ENCODE measurements at places on chromosomes 11 and 22.

- no peak for DNase-seq
Measured at GRCh38 chr11:65170058-65170534, at the start of gene SPDYC. SPDYC (plus strand) TSS chr11:65170233; CDS start chr11:65171358, 1,125 bp downstream.

DNA sequence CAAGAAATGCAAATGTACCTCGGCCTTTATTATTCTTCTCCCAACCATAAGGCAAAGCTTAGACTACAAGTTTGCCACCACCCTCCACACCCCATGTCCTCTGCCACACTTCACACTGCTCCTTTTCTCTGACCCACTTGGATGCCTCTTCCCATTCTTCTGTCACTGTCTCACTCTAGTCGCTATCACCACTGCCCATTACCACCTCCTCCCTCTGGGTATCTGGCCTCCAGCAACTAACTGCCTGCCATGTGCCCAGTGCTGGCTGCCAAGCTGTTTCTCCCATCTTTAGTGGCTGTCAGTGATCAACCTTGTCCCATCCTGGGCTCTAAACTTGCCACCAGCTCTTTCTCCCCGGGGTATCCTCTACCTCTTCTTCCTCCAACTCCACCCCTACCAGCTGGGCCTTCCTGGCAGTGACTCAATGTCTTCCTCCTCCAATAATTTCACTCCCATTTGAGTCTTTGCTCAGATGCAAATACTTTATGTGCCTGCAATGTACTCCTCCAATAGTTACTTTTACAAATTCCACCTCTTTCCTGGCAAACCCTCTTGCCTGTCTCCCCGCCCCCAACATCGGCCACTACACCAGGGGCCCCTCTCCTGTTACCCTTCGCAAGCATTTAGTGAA lies 20.1 kb upstream of the KDM2A start:
- no peak for DNase-seq

DNA sequence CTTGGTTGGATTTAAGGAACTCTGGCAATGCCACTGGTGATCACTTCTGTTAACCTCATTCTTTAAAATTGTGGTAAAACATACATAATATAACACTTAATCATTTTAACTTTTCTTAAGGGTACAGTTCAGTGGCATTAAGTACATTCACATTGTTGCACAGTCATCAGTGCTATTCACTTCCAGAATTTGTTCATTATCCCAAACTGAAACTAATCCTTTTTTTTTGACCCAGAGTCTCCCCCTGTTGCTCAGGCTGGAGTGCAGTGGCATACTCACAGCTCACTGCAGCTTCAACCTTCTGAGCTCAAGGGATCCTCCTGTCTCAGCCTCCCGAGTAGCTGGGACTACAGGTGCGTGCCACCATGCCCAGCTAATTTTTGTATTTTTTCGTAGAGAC lies 10.6 kb downstream of the ELF5 start:
- no peak for DNase-seq

- DNase-seq: no peak
Measured at GRCh38 chr11:117724104-117724503, 72.9 kb downstream of the DSCAML1 start.

DNA sequence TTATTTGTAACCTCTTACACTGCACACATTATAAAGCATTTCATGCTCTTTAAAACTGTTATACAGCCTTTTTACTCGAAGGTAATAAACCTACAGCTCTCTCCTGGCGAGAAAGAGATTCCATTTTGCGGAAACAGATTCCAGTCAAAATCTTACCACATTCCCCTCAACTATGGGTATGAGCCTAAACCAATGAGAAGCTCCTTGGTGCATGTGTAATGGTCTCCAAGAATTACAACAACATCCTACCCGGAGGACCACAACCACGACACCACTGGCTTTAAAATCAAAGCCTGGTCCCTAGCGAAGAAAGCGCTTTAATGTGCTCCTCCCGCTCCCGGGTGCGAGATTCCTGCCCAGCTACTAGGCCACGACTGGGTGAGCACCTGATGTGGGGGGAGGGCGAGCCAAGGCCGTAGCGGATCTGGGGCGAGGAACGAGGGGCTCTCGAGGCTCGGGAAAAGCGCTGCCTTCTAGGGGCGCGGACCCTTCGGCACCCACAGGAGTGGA lies 821 bp downstream of the CELF1 start:
- DNase-seq: no peak

- DNase-seq: peak; percentile 17
Measured at GRCh38 chr11:116169776-116170175, 603.0 kb downstream of the BUD13 start.

- no peak for DNase-seq
Measured at GRCh38 chr11:41836431-41836830, 377.0 kb upstream of the LRRC4C start.

GRCh38 chr11:122724520-122724919 lies 69.0 kb downstream of the UBASH3B start:
- no peak for DNase-seq

- no peak for DNase-seq
Measured at GRCh38 chr22:24867323-24868022, 61.5 kb downstream of the SGSM1 start.

DNA sequence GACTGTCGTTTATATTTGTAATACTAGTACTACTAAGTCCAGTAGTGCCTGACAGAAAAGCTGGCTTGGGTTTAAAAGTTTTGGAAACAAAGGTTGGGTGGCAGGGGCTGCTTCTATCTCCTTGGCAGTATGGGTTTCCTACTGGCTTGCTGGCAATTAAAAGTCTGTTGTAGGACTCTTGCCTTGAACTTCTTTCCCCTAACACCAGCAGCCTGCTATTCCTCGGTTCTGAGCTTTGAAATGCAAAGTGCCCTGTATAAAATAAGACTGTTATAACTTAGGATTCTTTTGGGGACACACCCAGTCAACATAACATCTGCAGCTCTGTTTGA lies 1.3 kb downstream of the RNF169 start:
- peak; percentile 46 for DNase-seq

GRCh38 chr11:117259417-117259816 lies 26.9 kb downstream of the RNF214 start:
- DNase-seq: no peak
